ENCODE measurements at places on chromosomes 13 and 19.

GRCh38 chr13:42364613-42365000 lies 92.7 kb downstream of the AKAP11 start:
- no peak for DNase-seq

DNA sequence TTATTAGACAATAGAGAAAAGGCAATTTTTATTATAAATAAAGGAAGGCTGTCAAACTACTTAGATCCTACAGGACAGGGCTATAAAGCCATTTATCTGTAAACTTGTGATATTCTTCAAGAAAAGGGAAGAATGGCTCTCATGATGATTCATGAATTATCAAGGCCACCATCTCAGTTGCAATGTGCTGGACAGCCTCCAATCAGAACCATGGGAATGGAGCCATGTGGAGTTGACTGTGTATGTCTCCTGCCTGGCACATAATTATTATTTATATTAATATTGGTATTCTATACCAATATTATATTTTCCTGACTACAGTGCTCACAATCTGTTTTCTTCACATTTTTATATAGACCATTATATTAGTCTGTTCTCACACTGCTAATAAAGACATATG lies 560.5 kb upstream of the MIR17HG start:
- no peak for DNase-seq

GRCh38 chr13:108225440-108225839 lies 7.2 kb downstream of the ABHD13 start:
- DNase-seq: no peak

DNA sequence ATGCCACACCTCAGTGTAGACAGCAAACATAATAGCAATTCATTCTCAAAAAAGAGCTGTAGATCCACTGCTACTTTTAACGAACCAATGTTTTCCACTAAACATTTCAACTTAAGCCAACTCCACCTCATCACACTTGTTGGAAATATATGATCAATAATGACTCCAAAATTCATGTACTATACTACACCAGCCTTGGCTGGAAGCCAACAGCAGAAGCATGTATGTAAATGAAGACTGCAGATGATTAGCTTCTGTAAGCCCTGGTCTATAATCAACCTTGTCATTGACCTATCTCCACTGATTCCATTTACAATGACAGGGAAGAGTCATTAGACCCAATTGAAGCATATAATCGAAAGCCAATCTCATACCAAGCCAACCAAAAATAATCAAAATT lies 71.7 kb downstream of the STK24 start:
- no peak for DNase-seq

DNA sequence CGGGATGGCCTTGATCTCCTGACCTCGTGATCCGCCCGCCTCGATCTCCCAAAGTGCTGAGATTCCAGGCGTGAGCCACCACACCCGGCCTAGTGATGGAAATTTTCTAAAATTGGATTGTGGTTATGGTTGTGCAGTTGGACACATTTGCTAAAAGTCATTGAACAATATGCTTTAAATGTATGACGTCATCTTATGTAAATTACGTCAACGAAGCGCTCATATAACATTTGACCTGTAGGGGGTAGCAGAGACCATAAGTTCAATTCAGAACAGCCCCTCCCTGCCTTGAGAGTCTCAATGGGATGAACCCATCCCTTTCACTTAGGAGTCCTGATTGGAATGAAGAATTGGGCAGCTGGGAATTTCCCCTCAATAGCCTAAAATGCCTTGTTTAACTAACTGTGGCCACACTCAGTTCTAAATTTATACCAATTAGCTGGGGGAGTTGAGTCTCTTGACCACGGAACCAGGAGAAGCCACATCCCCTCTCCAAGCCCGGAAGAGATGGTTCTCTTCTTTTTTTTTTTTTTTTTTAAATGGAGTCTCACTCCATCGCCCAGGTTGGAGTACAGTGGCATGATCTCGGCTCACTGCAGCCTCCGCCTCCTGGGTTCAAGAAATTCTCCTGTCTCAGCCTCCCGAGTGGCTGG lies 15.2 kb upstream of the TLE6 start:
- no peak for DNase-seq

DNA sequence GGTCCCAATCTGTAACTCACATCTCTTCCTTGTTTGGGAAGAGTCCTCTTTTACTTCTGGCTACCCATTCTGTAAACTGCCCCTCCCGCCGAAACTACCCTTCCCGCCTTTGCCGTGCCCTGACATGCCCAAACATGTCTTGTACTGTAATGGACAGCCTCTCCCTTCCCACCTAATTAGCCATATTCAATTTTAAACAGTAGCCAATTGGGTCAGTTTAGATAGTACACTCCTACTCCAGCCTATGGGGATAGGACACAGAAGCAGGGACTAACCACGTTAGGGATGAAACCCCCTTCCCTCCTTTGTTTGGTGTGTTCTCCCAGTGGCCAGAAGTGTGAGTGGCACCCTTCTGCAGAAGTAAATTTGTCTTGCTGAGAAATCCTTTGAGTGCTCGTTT lies 34.2 kb downstream of the SACS start:
- no peak for DNase-seq

- no peak for DNase-seq
Observed at GRCh38 chr13:98845742-98846141, 93.3 kb upstream of the SLC15A1 start.

GRCh38 chr13:50198508-50198907 lies 183.3 kb downstream of the KCNRG start:
- no peak for DNase-seq

DNA sequence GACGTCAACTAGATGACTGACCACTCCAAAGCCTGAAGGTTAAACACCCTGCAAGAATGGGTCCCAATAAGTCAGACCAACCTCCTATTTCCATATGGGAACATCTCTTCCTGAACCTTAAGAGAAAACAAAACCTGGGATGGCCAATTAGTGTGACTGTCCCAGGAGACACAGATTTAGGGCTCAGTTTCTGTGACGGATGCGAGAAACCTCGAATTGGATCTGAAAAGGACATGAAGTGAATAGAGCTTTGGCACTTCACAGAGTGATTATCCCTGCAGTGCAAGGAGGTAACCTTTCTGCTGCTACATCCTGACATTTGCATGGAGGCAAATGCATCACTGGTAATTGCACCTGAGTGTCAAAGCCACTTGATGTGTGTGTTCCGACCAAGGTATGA lies 442.2 kb upstream of the KLF12 start:
- no peak for DNase-seq

Measured in NCI-H1436 treated with DMSO at 0.1 percent for 48 hours (cell line).